ENCODE measurements at places on chromosomes 11 and 22.

DNA sequence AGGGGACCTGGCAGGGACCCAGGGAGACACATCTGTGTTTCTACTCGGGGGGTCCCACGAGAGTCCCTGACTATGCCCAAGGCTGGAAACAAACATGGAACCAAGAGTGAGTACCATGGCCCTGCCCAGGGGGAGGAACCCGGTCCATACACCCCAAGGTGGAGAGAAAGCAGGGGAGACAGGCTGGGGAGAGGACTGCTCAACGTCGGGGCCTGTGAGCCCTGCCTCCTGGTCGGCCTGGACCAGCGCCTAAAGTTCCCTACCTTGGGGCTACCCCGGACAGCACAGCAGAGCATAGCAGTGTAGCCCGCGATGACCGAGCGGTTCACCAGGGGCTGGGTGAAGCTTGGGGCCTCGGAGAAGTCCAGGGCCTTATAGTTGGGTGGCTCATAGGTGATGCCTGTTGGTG, 20.2 kb downstream of the MYBPC3 start:
- no peak for DNase-seq

DNA sequence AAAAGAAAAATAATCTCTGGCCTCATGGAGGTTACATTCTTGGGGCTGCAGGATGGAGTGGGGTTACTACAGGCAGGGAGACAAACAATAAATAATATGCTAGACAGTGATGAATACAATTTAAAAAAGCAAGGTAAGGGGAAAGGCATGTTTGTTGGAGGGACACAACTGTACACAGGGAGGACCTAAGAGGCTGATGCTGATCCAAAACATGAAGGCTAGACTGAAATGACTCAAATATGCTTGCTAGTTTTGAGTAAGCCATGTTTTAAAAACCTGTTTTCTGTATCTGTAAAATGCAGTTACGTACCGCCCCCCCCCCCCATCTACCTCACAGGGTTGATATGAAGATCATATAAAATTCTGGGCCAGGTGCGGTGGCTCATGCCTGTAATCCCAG, 44.0 kb downstream of the EIF4ENIF1 start:
- DNase-seq = no peak

GRCh38 chr22:27195094-27195493, 537.7 kb downstream of the MIAT start:
- DNase-seq = no peak

- DNase-seq = no peak
These were observed 302.7 kb downstream of the DDX10 start for GRCh38 chr11:108967571-108967970.

GRCh38 chr11:125481531-125481930, 14.5 kb downstream of the FEZ1 start:
- DNase-seq = no peak

DNA sequence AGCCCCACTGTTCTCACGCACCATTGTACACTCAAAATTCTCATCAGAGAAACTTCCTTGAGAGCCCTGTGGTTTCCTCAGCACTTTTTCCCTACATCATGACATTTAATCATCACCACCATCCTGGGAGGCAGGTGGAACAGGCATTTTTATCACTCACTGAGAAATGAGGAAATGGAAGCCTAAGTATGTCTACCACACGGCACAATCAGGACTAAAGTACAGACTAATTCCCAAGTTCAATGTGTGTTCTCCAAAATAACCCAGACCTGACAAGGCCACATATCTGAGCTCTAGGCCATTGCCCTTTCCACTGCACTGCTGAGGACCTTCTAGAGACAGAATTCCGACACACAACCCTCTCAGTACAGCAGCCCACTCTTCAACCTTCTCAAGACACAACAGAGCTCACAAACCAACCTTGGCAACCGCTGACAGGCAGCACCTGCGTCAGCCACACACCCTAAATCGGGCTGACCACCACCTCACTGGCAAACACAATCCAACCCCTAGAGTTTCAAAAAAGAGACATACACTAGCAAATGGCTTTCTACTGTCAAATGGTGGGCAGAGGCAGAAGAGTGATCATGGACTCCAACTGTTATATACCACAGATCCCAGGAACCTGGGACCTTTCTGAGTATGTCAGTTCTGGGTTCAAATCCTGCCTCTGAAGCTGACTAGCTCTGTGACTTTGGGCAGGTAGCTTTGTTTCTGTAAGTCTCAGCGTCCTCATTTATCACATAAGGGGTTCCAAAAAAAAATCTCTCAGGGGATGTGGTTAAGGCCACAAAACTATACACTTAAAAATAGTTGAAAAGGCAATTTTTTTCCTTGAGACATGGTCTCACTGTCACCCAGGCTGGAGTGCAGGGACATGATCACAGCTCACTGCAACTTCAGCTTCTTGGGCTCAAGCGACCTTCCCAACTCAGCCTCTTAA, 16.3 kb downstream of the SMCO4 start:
- DNase-seq = no peak

GRCh38 chr11:69131644-69132300, 24.0 kb upstream of the SMIM38 start:
- DNase-seq = no peak

DNA sequence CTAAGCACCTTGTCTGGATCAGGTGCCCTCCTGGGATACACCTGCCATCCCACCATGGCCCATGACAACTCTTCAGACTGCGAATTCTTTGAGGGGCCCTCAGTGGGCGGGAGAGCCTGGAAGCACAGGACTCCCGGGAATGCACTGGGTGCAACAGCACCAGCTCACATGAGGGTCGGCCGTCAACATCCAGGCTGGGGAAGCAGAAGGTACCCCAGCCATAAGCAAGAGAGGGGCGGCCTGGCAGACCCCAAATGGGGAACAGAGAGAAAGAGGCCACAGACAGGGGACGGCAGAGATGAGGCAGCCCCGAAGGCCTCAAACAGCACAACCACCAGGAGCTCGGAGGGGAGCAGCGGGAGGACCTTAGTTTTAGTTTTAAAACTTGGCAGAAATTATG, 94.4 kb downstream of the PHF21B start:
- no peak for DNase-seq

DNA sequence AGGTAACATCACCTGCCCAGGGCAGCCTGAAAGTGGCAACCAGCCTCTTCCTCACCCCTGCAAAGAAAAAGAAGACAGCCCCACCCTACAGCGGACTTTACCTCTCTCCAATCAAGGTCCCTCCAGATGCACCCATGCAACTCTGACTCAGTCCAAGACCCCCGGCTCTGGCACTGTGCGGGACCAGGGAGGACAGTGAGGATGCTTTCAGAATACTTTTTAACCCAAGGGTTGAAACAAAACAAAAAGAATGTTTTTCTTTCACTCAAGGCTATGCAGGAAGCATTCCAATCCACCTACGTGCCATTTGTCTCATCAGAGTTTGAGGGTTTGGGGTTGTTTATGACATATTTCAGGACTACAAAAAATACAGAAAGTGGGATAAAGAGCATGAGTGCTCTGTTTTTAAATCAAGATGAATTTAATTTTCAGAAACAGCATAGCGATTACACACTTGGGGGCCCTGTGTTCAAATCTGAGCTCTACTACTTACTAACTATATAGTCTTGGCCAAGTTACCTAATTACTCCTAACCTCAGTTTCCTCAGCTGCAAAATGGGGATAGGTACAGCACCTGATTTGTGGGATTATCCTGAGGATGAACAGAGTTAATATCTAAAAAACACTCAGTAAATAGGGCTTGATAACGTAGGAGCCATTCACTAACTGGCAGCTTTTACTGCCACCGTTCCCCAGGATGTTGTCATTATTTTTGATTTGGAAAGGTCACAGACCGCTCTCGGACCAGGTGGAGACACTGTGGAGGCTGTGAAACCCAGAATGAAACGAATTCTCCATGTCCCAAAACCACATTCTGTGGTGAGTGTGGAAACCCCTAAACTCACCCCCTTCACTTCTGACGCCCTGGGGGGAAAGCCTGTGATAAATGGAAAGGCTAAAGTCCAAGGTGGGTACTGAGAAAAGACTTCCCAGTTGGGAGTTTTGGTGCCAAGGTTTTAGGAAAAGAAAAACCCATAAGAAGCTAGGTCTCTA, 5.6 kb downstream of the PLAAT3 start:
- DNase-seq = no peak
